ENCODE measurements at places on chromosomes 6 and 20.

- no peak for DNase-seq
Observed at GRCh38 chr20:16290358-16290757, 282.9 kb downstream of the KIF16B start.

GRCh38 chr6:125251516-125252220 is 50.1 kb downstream of the HDDC2 start:
- peak; percentile 10 for DNase-seq

DNA sequence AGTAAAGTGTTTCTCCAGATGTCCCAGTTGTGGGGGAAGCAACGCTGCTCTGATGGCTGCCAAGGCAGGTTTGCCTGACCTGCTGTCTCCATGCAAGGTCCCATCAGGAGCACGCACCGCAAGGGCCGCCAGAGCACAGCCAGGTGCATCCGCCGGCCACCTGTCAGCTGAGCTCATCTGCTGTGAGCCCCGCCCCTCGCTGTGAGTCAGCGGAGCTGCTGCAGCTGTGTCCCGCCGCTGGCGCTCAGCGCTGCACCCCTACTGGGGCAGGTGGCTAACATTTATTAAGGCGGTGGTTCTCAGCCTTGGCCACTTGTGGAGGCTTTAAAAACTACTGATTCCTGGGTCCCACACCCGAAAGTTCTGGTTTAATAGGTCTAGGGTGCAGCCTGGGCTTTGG is 225.7 kb downstream of the UST start:
- DNase-seq: peak; percentile 41

GRCh38 chr6:7200598-7201443 is 93.1 kb downstream of the RREB1 start:
- DNase-seq: no peak

DNA sequence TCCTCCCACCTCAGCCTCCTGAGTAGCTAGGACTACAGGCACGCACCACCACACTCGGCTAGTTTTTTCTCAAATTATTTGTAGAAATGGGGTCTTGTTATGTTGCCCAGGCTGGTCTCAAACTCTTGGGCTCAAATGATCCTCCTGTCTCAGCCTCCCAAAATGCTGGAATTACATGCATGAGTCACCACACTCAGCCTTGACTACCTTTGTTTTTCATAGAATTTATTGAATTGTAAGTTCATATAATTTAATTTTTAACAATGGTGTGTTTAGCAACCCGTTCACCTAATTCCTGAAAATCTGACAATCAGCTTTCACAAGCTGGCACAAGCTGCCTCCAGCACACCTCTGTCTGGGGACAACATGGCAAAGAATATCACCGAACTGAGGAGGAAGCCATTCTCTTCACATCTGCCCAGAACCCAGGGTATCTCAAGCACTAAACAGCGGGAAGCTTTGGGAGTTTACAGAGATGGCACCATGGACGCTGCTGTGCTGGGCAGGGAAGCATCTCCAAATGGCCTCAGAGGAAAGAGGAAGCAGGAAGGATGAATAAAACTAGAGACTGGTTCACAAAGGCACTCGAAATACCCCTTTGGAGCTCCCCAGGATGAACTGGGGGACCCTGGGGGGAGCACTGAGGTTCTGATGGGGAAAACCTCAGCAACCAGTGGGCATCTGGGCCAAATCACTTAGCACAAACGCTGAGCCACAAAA is 2.9 kb downstream of the RIPOR3 start:
- no peak for DNase-seq

DNA sequence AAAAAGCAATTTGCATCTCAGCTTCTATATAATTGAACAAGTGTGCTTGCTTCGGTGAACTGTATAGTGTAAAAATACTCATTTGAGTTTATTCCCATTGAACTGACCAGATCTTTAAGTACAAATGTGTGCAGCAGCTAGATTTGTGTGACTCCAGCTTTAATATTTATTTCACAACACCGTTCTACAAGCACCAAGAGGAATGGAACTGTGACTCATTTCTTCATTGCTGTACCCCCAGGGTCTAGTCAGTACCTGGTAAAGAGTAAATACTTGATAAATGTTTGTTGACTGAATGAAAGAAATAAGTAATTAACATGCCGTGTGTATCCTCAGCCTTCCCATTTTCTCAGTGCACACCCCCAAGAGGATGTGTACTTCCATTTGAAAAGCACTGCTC is 464.8 kb downstream of the CBLN4 start:
- no peak for DNase-seq

- DNase-seq: no peak
Observed at GRCh38 chr6:31906122-31906521, 4.2 kb upstream of the ZBTB12 start.

DNA sequence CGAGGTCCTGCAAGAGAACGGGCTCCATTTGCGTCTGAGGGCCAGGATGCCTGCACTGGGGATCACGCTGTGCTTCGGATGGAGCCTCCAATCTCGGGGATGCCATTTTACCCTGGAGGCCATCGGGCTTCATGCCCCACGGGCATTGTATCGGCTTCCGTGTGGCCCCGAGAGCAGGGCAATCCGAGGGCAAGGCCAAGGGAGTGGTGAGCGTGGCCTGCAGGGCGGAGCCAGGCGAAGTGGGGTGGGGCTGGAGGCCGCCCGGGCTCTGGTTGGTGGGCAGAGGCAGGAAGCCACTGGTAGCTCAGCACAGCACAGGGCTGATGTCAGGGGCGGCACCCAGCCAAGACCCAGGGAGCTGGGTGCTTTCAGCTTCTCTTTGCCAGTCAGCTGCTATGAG is 57.5 kb upstream of the BHLHE23 start:
- DNase-seq: no peak
